Aortic smooth muscle cell (primary cell): ENCODE measurements at places on chromosomes 5 and 9. TPM values are rescaled to one million over a fixed set of nuclear protein-coding genes. Genes with fewer than 3 reads are reported as not detected.

The GABRB2 gene
- under 0.01 TPM in 1 of 2 replicates, not detected in the other for total RNA-seq

The SAXO1 gene
- total RNA-seq = under 0.01 TPM in 2 replicates

The CCL27 gene
- not detected in 2 replicates for total RNA-seq

The DCTN4 gene
- total RNA-seq = 49.7 and 57.2 TPM in 2 replicates

The TPM2 gene
- total RNA-seq = 805 and 904 TPM in 2 replicates

The SPINK6 gene
- total RNA-seq = not detected in 2 replicates

The ACOT12 gene
- not detected in 2 replicates for total RNA-seq

The SLC36A3 gene
- total RNA-seq = not detected in 2 replicates

The BHMT2 gene
- 4.1 and 6.1 TPM in 2 replicates for total RNA-seq

The AIF1L gene
- 0.75 and 0.92 TPM in 2 replicates for total RNA-seq

The SLC36A2 gene
- not detected in 2 replicates for total RNA-seq

The IQGAP2 gene
- total RNA-seq = 1.6 and 2.2 TPM in 2 replicates

The C5orf52 gene
- not detected in 2 replicates for total RNA-seq

The CCDC69 gene
- total RNA-seq = 0.93 and 1.3 TPM in 2 replicates

The ZNF300 gene
- 4.4 and 4.9 TPM in 2 replicates for total RNA-seq

The F12 gene
- 0.25 and 0.26 TPM in 2 replicates for total RNA-seq

The IFNE gene
- 17.2 and 24.6 TPM in 2 replicates for total RNA-seq

The CACNA1B gene
- not detected in 2 replicates for total RNA-seq

The CARTPT gene
- total RNA-seq = not detected in 2 replicates

The WDR41 gene
- 140 and 153 TPM in 2 replicates for total RNA-seq

The EPB41L4B gene
- under 0.01 and 0.25 TPM in 2 replicates for total RNA-seq

The GABBR2 gene
- 0.12 and 0.13 TPM in 2 replicates for total RNA-seq

The RASGEF1C gene
- not detected in 2 replicates for total RNA-seq

The VCP gene
- total RNA-seq = 411 and 466 TPM in 2 replicates

The ATP10B gene
- not detected in 2 replicates for total RNA-seq

The PCDHB9 gene
- total RNA-seq = 0.40 and 0.44 TPM in 2 replicates

The PCDHGB2 gene
- 3.4 and 5.9 TPM in 2 replicates for total RNA-seq

The HRCT1 gene
- total RNA-seq = 1.3 and 2.2 TPM in 2 replicates

The RORB gene
- 11.6 and 13.0 TPM in 2 replicates for total RNA-seq

The PITX1 gene
- 0.13 and 0.44 TPM in 2 replicates for total RNA-seq

The PTPN3 gene
- 6.8 and 12.7 TPM in 2 replicates for total RNA-seq

The SNCB gene
- total RNA-seq = 0.12 and 0.13 TPM in 2 replicates

The GADD45G gene
- 0.31 and 0.53 TPM in 2 replicates for total RNA-seq

The NKD2 gene
- total RNA-seq = 0.13 and 3.7 TPM in 2 replicates

The PCDHB3 gene
- 0.81 and 1.3 TPM in 2 replicates for total RNA-seq

The FBN2 gene
- total RNA-seq = 4.4 and 18.4 TPM in 2 replicates

The GBGT1 gene
- total RNA-seq = 3.5 and 3.8 TPM in 2 replicates

The ORM2 gene
- total RNA-seq = not detected in 2 replicates

The SPAG8 gene
- 1.7 TPM in 2 replicates for total RNA-seq

The SPATA31D4 gene
- not detected in 2 replicates for total RNA-seq

The HMCN2 gene
- 0.06 and 0.13 TPM in 2 replicates for total RNA-seq

The PCDHA3 gene
- 0.13 and 0.37 TPM in 2 replicates for total RNA-seq

The ERBIN gene
- 49.4 and 66.0 TPM in 2 replicates for total RNA-seq

The BTNL8 gene
- not detected in 2 replicates for total RNA-seq

The MYORG gene
- total RNA-seq = 0.92 and 1.2 TPM in 2 replicates

The SLC4A9 gene
- not detected in 2 replicates for total RNA-seq

The PCDHGA8 gene
- 2.2 and 3.9 TPM in 2 replicates for total RNA-seq
